Stimulated activated CD8-positive, alpha-beta memory T cell treated with anti-CD3 and anti-CD28 coated beads, Interleukin-4, amount 100 ng/mL, for 1 hour (primary cell): ENCODE measurements at places on chromosomes 2 and 18.
A peak's percentile ranks its signal among the peaks of the same experiment; 100 is the strongest.

DNA sequence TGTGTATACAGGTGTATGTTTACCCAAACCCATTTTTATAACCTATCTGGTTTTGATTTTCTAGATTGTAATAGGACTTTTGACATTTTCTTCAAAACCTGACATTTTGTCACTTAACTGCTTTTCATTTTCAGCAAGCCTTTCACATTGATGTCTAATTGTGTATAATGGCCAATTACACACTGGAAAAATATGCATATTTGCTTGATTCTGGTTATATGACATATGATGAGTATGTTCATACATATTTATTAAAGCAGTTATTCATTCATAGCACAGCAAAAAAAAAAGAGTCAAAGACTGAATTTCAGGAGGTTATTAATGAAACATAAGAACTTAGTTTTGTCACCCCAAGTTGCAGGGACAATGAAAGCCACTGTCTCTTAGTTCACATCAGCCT is 307.7 kb upstream of the TNP1 start:
- DNase-seq, result no peak

- no peak for DNase-seq
These were observed 331.9 kb upstream of the GULP1 start for GRCh38 chr2:187959821-187960220.

DNA sequence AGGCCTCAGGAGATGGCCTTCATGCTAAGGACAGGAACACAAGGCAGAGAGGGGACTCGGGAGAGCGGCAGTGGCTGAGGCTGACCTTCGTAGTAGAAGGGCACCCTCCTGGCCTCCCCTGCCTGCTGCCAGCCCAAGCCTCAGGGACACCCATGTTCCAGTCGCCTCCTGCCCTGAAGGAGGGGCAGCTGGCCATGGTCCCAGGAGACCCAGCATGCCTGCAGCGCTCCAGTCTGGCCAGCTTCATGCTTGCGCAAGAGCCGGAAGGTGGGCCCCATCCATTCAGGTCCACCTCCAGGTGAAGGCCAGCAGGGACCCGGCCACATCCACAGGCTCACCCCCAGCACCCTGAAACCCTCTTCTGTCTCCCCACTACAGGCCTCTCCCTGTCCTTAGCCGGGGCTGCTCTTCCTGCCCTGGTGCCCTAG is 35.0 kb downstream of the BIN1 start:
- DNase-seq, result no peak

GRCh38 chr2:97755491-97755890 is 42.1 kb downstream of the ZAP70 start:
- DNase-seq, result no peak

- no peak for DNase-seq
These were observed 133.2 kb upstream of the TMEM18 start for GRCh38 chr2:810397-810796.

GRCh38 chr2:28610583-28611201 is 114.8 kb downstream of the PLB1 start:
- DNase-seq, result no peak

DNA sequence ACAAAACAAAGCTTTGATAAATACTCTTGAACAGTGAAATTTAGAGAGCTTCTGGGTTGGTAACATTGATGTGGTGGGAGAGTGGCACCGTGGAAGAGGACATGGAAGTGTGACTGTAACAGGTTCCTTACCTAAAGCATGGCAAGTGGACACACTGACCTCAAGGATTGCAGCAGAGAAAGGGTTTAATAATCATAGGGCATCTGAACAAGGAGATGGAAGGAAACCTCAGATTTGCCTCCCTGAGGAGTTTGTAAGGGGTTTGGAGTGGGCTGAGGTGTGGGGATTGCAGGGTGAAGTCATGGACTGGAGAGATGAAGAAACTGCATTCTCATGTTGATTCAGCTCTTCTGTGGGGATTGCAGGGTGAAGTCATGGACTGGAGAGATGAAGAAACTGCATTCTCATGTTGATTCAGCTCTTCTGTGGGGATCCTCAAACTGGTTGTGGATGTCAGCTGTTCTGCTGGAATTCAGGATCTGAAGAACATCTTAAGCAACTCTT is 83.8 kb upstream of the TLK1 start:
- no peak for DNase-seq

- no peak for DNase-seq
These were observed 50.3 kb downstream of the PTGR3 start for GRCh38 chr18:75158465-75159237.

DNA sequence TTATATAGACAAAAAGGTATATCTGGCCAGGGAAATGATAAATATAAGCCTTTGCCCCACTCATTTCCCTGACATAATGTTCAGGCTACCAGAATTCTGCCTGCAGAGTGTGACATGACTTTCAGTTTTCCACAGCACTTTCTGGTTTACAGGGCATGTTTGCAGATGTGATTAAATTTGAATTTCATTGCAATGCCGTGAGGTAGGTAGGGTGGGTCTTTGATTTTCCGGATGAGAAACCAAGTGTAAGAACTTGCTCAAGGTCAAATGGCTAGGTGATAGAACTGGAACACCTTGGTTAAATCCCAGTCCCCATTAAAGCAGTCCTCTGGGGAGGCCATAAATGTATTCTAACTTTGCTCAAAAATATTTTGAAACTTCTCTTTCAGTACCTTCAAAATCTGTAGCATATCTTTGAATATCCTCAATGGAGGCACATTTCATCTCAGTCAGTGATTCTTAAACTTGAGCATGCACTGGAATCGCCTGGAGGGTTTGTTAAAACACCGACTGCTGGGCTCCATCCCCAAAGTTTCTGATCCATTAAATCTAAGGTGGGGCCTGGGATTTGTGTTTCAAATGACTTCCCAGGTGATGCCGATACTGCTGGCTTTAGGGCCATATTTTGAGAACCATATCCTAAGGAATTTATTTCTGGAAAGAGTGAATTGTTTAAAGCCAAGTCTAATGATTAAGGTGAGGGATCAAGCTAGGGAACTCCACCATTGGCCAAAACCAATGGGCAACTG is 35.0 kb downstream of the MRPL33 start:
- DNase-seq, result no peak

DNA sequence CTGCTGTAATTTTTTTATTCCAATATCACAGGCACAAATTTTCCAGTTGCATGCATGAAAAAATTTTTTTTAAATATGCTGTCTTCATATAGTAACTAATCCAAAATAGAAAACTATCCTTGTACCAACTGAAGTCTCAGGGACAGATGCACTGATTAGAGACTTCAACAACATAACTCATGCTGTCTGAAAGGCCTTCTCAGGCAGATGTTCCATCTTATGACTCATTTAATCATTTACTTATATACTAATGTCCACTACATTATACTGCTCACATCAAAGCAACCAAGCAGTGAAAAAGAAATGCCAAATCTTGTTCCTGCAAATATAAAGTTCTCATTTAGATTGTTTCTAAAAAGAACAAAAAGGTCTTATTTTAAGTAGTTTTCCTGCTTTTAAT is 53.1 kb downstream of the OLA1 start:
- no peak for DNase-seq

DNA sequence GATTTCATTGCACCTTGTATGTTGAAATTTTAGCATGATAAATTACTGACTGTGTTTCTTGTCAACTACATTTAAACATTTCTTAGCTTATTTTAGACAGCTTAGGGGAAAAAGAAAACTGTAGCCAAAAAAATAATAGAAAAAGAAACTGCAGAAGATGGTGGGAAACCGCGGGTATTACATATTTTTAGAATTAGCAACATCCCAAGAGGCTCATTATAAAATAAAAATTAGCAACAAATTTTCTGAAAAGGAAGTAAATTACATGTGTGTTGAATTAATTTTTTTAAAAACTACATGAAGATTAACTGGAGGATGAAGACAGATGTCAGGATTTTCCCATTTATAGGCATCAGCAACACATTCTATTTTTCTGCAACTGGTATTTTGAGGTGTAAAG is 4.3 kb downstream of the PELI1 start:
- no peak for DNase-seq

GRCh38 chr2:196962325-196962724 is 35.8 kb upstream of the PGAP1 start:
- DNase-seq, result no peak

- no peak for DNase-seq
These were observed 28.6 kb downstream of the DOCK10 start for GRCh38 chr2:225013425-225014365.

DNA sequence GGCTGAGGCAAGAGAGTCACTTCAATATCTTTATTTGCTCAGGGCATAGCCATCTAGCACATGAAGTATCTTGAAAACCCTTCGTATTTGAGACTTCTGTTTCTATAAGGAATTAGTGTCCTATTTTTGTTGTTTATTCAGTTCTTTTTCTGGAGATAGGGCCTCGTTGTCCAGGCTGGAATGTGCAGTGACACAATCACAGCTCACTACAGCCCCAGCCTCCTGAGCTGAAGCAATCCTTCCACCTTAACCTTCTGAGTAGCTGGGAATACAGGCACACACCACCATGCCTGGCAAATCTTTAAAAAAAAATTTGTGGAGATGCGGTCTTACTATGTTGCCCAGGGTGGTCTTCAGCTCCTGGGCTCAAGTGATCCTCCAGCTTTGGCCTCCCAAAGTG is 50.6 kb downstream of the PSMD14 start:
- no peak for DNase-seq

- DNase-seq, result no peak
These were observed 650.1 kb downstream of the SLC4A3 start for GRCh38 chr2:220277445-220277975.

DNA sequence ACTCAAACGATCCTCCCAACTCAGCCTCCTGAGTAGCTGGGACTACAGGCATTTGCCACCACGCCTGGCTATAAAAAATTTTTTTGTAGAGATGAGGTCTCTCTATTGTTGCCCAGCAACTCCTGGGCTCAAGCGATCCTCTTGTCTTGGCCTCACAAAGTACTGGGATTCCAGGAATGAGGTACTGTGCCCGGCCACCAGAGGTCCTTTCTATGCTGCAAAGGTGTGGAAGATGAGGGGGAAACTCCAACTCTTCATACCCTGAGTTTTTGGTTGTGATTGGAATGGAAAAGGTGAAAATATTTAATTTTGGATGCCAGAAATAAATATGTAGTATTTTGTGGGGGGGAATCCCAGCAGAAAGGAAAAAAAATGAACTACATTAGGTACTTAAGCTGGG is 36.0 kb downstream of the MRPL33 start:
- DNase-seq, result no peak

GRCh38 chr2:237966565-237967462 is at the start of gene UBE2F:
Gene UBE2F (plus strand): TSS chr2:237967014. CDS start chr2:237973108, 6,094 bp downstream.
- DNase-seq, result peak; percentile 93

DNA sequence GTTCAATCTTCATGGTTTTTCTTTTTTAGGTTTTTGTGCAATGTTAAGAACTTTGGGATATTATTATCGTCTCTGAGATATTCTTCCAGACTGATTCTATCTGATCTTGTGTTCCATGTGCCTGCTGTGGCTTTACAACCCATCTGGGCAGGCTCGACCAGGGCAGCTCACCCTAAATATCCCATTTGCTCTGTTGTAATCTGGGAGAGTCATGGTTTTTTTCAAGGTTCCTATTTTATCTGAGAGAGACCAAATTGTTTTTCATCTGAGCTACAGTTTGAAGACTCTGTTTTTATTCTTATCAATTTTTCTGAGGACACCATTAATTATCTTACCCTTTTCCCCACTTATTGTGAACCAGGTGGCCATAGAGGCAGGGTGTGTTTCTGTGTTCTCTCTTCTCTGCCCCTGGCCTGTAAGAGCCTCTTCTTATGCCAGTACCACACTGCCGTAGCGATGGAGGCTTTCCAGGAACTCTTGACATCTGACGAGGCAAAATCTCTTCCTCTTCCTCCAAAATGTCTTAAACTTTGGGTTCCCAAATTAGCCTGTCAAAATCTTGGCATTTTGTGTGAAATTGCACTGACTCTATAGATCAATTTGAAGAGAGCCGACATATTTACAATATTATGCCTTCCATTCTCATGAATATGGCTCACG is 3.1 kb downstream of the SP140L start:
- no peak for DNase-seq

GRCh38 chr2:12803607-12804006 is 86.9 kb downstream of the TRIB2 start:
- no peak for DNase-seq

- DNase-seq, result no peak
These were observed 227.0 kb upstream of the SIX2 start for GRCh38 chr2:45236268-45236667.

GRCh38 chr2:31980674-31981356 is 30.0 kb downstream of the MEMO1 start:
- no peak for DNase-seq

GRCh38 chr2:50143822-50144575 is 887.9 kb downstream of the NRXN1 start:
- DNase-seq, result no peak

DNA sequence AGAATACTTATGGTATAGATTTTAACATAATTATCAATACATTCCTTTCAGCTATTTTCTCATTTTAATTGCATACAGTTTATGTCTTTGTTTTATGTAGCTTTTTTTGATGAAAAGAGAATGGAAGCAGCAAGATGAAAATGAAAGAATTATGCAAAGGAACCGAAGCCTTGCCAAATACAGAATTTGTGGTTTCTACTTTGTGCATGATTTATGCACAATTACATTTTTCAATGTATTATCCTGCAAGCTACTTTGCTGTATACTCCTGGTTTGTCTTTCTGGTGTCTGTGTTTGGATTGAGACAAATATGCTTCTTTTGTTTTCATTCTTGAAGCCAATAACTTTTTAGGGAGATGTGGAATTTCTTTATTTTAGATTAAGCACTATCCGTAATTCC is 1642.6 kb upstream of the CELF4 start:
- no peak for DNase-seq

GRCh38 chr2:202945-203344 is 60.9 kb downstream of the SH3YL1 start:
- DNase-seq, result no peak

DNA sequence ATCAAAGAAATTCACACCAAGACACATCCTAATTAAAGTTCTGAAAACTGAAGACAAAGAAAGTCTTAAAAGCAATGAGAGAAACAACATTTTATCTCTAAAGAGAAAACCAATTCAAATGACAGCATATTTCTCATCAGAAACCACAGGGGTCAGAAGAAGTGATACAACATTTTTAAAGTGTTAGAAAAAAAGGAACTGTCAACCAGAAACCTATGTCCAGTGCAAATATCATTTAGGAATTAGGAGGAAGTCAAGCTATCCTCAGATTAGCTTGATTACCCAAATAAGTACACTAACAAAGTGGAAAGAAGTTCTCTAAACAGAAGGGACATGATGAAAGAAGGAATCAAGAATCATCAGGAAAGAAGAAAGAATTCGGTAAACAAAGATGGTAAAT is 59.5 kb upstream of the BCL2L11 start:
- no peak for DNase-seq

GRCh38 chr18:43442131-43442530 is 164.8 kb upstream of the SYT4 start:
- no peak for DNase-seq

GRCh38 chr2:152583512-152584229 is 133.6 kb downstream of the PRPF40A start:
- no peak for DNase-seq

GRCh38 chr2:63735931-63736330 is 105.8 kb upstream of the UGP2 start:
- no peak for DNase-seq
